ENCODE measurements at places on chromosomes 12 and 14.

- no peak for DNase-seq
Measured at GRCh38 chr12:966724-967123, 17.2 kb upstream of the RAD52 start.

GRCh38 chr12:132520421-132521199 is 30.7 kb downstream of the FBRSL1 start:
- no peak for DNase-seq

- DNase-seq, result no peak
Measured at GRCh38 chr14:86423214-86423613, 893.3 kb downstream of the FLRT2 start.

DNA sequence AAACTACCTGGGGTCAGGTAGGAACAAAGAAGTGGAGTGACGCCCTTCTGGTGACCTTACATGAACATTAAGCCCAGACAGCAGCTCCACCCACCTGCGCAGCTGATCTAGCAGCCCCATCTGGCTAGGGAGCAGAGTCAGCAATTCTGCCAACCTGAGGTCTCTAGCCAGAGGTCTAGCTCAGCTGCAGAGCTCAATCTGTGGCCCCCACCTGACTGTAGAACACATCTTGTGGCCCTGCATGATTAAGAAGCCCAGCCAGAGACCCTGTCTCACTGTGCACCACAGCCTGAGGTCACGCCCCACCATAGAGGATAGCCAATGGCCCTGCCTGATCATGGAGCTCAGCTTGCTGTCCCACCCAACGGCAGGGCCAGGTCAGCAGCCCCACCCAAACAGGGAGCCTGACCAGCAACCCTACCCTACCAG is 50.6 kb upstream of the HIGD1C start:
- DNase-seq, result no peak

DNA sequence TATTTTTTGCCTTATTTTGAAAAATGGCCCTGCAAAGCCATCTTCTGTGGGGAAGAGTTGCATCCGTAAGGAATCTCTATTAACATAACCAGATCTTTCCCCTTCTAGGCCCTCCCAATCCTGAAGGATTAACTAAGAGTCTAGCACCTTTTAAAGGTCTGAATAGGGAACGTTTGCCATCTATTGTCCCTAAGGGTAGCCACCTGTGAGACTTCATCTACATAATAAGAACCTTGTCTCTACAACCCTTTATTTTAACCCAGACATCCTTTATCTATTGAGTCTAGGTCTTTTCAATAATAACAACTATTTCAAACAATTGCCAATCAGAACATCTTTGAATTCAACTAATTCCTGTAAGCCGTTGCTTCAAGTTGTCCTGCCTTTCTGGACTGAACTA is 4.4 kb downstream of the EDDM3B start:
- no peak for DNase-seq

GRCh38 chr14:76541594-76542219 is 165.8 kb downstream of the ESRRB start:
- no peak for DNase-seq

- DNase-seq, result no peak
Measured at GRCh38 chr12:57619434-57620244, 8.4 kb downstream of the ARHGEF25 start.

GRCh38 chr12:34294137-34294536 is 271.8 kb downstream of the ALG10 start:
- no peak for DNase-seq

DNA sequence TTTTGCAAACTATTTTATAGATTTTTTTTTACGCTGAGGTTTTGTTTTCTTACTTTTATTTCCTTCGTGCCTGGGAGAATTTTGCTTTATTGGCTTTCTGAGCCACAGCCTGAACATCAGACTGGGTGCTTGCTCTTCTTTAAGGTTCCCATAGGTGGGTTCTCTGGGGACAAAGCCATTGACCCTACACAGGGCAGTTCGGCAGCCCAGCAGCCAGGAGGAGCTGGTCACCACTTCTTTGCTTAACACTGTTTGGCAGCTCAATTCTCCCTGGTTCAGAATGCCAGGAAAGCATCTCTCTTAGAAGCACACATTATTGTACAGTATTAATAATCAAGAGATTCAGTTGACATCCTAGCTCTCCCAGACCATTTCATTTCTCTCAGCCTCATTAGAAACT is 140.8 kb upstream of the NEDD1 start:
- no peak for DNase-seq

GRCh38 chr12:16472631-16473030 is 125.2 kb downstream of the MGST1 start:
- no peak for DNase-seq
